ENCODE measurements at places on chromosomes 2 and 18. TPM values are rescaled to one million over a fixed set of nuclear protein-coding genes. Genes with fewer than 3 reads are reported as not detected.

GRCh38 chr2:848099-848498 lies 102.5 kb upstream of the SNTG2 start:
- H3K4me3 ChIP-seq, result no peak overlapping the region
- no peaks in the 10 kb centered on the region for H3K27me3 ChIP-seq
- H3K36me3 ChIP-seq, result no peaks in the 10 kb centered on the region
- no peak for DNase-seq
- H3K27ac ChIP-seq, result no peak overlapping the region

DNA sequence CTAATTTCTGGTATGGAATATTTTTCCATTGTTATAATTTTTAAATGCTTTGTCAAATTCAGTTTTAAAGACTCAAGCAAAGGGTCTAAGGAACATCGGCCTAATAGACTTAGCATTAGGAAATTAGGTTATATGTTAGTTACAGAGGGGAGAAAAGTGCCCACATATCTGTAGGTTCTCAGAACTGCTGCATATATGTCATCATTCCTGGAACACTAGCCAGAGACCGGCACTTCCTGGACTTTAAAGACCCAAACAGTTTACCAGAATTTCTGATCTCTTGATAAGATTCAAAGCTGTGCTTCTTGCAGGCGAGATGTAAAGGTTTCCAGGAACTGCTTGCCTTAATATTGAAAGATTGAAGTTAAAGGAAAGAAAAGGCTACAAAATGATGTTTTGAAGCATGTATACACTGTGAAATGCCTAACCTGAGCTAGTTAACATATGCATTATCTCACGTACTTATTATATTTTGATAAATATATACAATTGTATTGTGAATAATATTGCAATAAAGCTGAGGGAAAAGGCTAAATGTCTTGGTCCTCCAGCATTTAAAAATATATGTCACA lies 993.6 kb downstream of the LRP1B start:
- DNase-seq, result no peak
- H3K4me3 ChIP-seq, result no peak overlapping the region

- DNase-seq, result no peak
- peaks cover 57% of the 10 kb centered on the region for H3K36me3 ChIP-seq
- H3K4me3 ChIP-seq, result no peak overlapping the region
- H3K27ac ChIP-seq, result no peak overlapping the region
- no peaks in the 10 kb centered on the region for H3K27me3 ChIP-seq
Observed at GRCh38 chr2:227344231-227344630, 19.2 kb downstream of the MFF start.

- H3K4me3 ChIP-seq, result no peak overlapping the region
- DNase-seq, result no peak
- H3K27ac ChIP-seq, result no peak overlapping the region
- H3K36me3 ChIP-seq, result no peaks in the 10 kb centered on the region
- no peaks in the 10 kb centered on the region for H3K27me3 ChIP-seq
Observed at GRCh38 chr2:48912110-48912509, 156.6 kb upstream of the LHCGR start.

- H3K4me3 ChIP-seq, result no peak overlapping the region
- no peaks in the 10 kb centered on the region for H3K36me3 ChIP-seq
- no peak for DNase-seq
- no peaks in the 10 kb centered on the region for H3K4me1 ChIP-seq
- H3K27ac ChIP-seq, result no peak overlapping the region
Observed at GRCh38 chr2:84643991-84644390, 127.7 kb downstream of the DNAH6 start.

DNA sequence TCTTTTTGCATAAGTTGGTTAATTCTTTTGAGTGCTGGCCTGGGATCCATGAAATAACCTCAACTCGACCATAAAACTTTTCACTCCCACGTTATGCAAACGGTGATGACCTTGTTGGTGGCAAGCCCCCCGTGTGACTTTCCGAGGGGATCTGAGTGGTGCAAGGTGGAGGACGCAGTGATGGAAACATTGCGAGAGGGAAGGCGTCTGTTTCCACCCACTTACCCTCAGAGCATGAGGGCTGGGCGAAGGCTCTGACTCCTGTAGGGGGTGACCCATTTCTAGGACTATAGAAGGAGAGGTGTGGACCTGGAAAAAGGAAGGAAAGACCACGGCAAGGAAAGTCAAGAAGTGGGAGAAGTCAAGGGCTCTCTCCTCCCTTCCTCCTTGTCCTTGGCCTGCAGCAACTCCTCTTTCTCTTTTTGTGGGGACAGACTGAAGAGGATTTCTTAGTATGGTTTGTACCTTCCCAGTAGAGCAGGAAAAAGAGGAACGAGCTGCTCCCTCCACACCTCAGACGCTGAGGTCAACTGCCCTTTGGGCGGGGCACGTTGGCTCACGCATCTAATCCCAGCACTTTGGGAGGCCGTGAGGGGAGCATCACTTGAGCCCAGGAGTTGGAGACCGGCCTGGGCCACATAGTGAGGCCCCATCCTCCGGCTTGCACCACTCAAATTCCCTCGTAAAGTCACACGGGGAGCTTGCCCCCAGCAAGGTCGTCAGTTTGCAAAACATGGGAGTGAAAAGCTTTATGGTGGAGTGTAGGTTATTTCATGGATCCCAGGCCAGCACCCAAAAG lies 15.5 kb upstream of the CD8A start:
- H3K4me1 ChIP-seq, result no peaks in the 10 kb centered on the region
- peaks cover 28% of the 10 kb centered on the region for H3K27me3 ChIP-seq
- H3K36me3 ChIP-seq, result no peaks in the 10 kb centered on the region
- no peak overlapping the region for H3K27ac ChIP-seq

DNA sequence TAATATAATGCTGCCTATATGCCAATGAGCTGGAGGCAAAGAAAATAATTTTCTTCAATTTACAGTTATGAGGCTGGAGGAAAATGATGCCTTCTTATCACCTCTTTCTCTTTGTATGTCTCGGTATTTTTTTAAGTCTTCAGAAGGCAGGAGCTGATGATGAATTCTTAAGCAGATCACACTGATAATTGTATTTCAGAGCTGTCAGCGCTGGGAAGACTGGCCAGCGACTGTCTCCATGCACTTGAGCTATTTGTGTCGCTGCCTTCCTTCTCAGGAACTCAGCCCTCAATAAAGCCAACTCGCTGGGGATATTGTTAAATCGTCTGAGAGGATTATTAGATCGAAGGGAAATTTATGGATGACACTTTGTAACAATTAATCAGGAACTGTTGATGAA lies 40.3 kb downstream of the PTGR3 start:
- no peaks in the 10 kb centered on the region for H3K4me1 ChIP-seq
- H3K27me3 ChIP-seq, result no peaks in the 10 kb centered on the region
- H3K36me3 ChIP-seq, result no peaks in the 10 kb centered on the region
- no peak overlapping the region for H3K4me3 ChIP-seq
- no peak for DNase-seq

DNA sequence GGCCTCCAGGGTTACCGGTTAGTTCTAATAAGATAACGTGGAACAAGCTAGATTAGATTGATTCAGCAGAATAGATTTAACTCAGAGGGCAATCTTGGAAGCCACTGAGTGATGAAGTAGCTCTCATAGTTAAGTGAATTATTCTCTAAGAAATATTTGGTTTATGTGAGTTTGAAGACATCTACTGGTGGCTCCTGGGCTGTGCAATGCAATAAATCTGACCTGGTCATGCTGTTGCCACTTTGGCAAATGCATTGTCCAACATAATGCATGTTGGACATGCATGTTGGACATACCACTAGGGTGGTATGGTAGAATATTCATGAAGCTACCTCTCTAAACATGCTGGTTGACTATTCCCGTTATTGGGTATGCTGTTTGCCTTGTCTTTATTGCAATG lies 493.7 kb upstream of the VRK2 start:
- H3K27ac ChIP-seq, result no peak overlapping the region
- no peaks in the 10 kb centered on the region for H3K36me3 ChIP-seq
- no peak overlapping the region for H3K4me3 ChIP-seq
- no peak for DNase-seq
- H3K27me3 ChIP-seq, result no peaks in the 10 kb centered on the region
- no peaks in the 10 kb centered on the region for H3K4me1 ChIP-seq

- H3K27ac ChIP-seq, result no peak overlapping the region
- H3K4me3 ChIP-seq, result no peak overlapping the region
- H3K4me1 ChIP-seq, result no peaks in the 10 kb centered on the region
- H3K27me3 ChIP-seq, result no peaks in the 10 kb centered on the region
- DNase-seq, result no peak
Observed at GRCh38 chr2:240215676-240216051, 75.2 kb upstream of the OTOS start.

GRCh38 chr18:45054636-45055035 lies 373.9 kb downstream of the SETBP1 start:
- no peaks in the 10 kb centered on the region for H3K36me3 ChIP-seq
- no peaks in the 10 kb centered on the region for H3K4me1 ChIP-seq
- H3K27me3 ChIP-seq, result no peaks in the 10 kb centered on the region
- H3K27ac ChIP-seq, result no peak overlapping the region
- DNase-seq, result no peak

- H3K27ac ChIP-seq, result no peak within 1 kb of the TSS
- H3K4me1 ChIP-seq, result peaks cover 3% of the 10 kb centered on the region
- no peak for DNase-seq
- no peaks in the 10 kb centered on the region for H3K36me3 ChIP-seq
- H3K27me3 ChIP-seq, result no peaks in the 10 kb centered on the region
Observed at GRCh38 chr2:160199683-160200389, at the start of gene ITGB6. Gene ITGB6, minus strand, starts transcription at chr2:160200272. Its CDS starts 209 bp downstream, at chr2:160200063.

GRCh38 chr2:128786741-128787478 lies 468.2 kb upstream of the HS6ST1 start:
- peak overlapping the region; percentile 5 for H3K4me3 ChIP-seq
- peaks cover 8% of the 10 kb centered on the region for H3K4me1 ChIP-seq
- H3K27me3 ChIP-seq, result no peaks in the 10 kb centered on the region
- peak overlapping the region; percentile 40 for H3K27ac ChIP-seq
- H3K36me3 ChIP-seq, result no peaks in the 10 kb centered on the region
- peak; percentile 78 for DNase-seq

DNA sequence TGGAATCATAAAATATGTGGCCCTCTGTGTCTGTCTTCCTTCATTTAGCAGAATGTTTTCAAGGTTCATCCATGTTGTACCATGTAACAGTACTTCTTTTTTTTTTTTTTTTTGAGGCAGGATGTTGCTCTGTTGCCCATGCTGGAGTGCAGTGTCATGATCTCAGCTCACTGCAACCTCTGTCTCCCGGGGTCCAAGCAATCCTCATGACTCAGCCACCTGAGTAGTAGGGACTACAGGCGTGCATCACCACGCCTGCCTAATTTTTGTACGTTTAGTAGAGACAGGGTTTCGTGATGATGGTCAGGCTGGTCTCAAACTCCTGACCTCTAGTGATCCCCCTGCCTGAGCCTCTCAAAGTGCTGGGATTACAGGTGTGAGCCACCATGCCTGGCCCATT lies 31.2 kb downstream of the RAB1A start:
- DNase-seq, result no peak
- peaks cover 89% of the 10 kb centered on the region for H3K36me3 ChIP-seq
- H3K27ac ChIP-seq, result no peak overlapping the region
- no peak overlapping the region for H3K4me3 ChIP-seq
- no peaks in the 10 kb centered on the region for H3K27me3 ChIP-seq

DNA sequence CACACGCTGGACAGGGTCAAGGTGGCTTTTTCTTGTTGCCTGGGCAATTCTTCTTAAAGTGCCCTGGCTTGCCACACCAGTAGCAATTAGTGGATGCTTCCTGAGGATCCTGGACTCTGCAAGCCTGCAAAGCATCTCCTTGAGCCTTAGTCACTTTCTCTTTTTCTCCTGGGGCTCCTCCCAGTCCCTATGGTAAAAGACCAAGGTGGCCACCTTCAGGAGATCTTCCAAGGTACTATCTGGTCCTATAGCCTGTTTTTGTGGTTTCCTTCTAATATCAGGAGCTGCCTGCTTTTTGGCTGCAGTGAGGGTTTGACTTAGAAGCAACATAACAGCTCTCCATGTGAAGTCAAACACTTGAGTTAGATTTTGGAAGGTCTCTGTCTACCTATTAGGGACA lies 33.3 kb upstream of the GMCL1 start:
- no peak for DNase-seq
- H3K27me3 ChIP-seq, result no peaks in the 10 kb centered on the region
- peaks cover 34% of the 10 kb centered on the region for H3K4me1 ChIP-seq

GRCh38 chr2:172889768-172890430 lies 154.3 kb downstream of the RAPGEF4 start:
- DNase-seq, result no peak
- no peaks in the 10 kb centered on the region for H3K36me3 ChIP-seq
- no peak overlapping the region for H3K4me3 ChIP-seq
- H3K27me3 ChIP-seq, result no peaks in the 10 kb centered on the region

GRCh38 chr2:99899882-99900281 lies 242.5 kb downstream of the AFF3 start:
- no peak overlapping the region for H3K4me3 ChIP-seq
- no peaks in the 10 kb centered on the region for H3K4me1 ChIP-seq
- no peaks in the 10 kb centered on the region for H3K36me3 ChIP-seq
- peak overlapping the region; percentile 95 for H3K27ac ChIP-seq
- no peaks in the 10 kb centered on the region for H3K27me3 ChIP-seq
- DNase-seq, result no peak

DNA sequence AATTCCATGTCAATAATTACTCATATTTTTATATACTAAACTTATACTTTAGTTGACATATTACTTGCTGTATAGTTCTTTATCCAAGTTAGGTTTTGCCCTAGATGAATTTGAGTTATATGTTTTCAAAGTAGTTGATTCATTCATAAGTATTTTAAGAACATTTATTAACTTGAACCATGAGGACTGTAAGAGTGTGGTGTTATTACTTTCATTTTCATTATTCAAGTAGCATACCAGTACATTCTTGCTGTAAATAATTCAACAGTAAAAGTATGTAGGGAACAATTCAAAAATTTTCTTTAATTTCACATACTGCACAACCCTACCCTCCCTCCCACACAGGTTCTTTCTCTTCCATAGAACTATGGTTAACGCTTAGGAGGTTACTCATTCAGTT lies 75.4 kb downstream of the ANKRD12 start:
- no peaks in the 10 kb centered on the region for H3K4me1 ChIP-seq
- H3K4me3 ChIP-seq, result no peak overlapping the region
- H3K27ac ChIP-seq, result no peak overlapping the region
- H3K27me3 ChIP-seq, result no peaks in the 10 kb centered on the region
- no peak for DNase-seq
- H3K36me3 ChIP-seq, result peaks cover 36% of the 10 kb centered on the region

GRCh38 chr2:120669971-120670370 lies 65.7 kb upstream of the GLI2 start:
- no peak for DNase-seq
- no peaks in the 10 kb centered on the region for H3K4me1 ChIP-seq
- no peaks in the 10 kb centered on the region for H3K36me3 ChIP-seq

- no peaks in the 10 kb centered on the region for H3K27me3 ChIP-seq
- DNase-seq, result peak; percentile 86
- H3K4me1 ChIP-seq, result no peaks in the 10 kb centered on the region
- peak overlapping the region; percentile 65 for H3K27ac ChIP-seq
- no peak overlapping the region for H3K4me3 ChIP-seq
Observed at GRCh38 chr2:209872675-209873074, 101.0 kb downstream of the UNC80 start.

Gene PDIA6
- total RNA-seq, result 408 TPM

Gene PROKR1
- 2.9 TPM for total RNA-seq

Gene PDE1A
- 0.32 TPM for total RNA-seq

Gene DYNAP
- not detected for total RNA-seq

Gene MC4R
- total RNA-seq, result not detected

Gene RPRM
- total RNA-seq, result 33.8 TPM

Gene CCDC195
- not detected for total RNA-seq
